ENCODE measurements at places on chromosomes 5 and 9.
A peak's percentile ranks its signal among the peaks of the same experiment; 100 is the strongest.

DNA sequence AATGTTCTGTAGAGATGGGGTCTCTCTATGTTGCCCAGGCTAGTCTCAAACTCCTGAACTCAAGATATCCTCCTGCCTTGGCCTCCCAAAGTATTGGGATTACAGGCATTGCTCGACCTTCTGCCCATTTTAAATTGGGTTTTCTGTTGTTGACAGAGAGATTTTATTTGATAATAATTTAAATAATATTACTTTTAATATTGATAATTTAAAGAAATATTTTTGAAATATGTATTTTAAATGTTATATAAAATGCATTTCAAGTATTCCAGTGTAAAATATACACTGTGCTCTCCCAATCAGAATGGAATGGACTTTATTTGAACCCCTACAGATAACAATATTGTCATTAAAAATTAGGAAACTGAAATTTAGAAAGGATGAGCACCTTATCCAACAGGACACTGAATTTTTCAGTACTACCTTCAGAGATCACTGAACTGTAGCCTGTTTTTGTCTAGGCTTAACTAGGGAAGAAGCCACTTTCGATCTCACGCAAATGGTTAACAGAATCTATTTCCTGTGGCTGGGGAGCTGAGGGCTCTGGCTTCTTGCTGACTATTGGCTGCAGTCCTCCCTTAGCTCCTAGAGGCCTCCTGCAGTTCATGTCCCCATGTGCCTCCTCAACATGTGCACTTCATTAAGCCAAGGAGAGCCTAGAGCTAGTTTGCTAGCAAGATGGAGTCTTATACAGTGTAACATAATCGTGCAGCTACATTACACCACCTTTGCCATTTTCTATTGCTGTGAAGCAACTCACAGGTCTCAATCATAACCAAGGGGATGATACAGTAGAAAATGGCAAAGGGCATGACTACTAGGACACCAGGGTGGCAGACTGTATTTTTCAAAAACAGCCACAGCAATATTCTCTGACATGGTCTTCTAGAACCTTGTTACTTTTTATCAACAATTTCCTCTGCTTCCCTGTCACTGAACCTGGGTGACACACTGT lies 150.0 kb downstream of the CDC42SE2 start:
- no peak for DNase-seq

DNA sequence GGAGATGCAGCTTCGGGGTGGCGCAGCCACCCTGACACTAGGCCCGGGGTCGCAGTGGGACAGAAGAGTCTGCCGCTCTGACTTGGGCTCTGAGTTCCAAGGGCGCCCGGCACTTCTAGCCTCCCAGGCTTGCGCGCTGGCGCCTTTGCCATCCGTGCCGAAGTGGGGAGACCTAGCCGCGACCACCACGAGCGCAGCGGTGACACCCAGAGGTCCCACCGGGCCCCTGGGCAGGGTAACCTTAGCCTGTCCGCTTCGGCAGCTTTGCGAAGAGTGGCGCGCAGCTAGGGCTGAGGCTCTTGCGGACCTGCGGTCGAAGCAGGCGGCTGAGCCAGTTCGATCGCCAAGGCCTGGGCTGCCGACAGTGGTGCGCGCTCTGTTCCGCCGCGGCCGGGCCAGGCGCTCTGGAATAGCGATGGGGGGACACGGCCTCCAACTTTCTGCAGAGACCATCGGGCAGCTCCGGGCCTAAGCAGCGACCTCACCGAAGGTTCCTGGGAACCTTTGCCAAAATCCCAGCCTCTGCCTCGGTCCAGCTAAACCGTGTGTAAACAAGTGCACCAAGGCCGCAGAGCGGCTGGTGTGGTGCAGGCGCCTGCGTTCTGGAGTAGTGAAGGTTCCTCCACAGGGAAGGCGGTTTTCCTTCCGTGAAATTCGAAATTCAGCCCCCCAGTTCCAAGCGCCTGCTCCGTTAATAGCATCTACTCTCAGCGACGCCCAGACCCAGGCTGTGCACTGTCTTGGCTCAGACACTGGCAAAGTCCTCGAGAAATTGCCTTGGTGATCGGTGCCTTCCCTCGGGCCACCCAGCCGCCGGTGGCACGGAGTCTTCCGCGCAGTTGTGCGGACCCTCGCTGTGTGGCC lies 7.4 kb downstream of the TLX3 start:
- DNase-seq = no peak

- no peak for DNase-seq
Measured at GRCh38 chr9:114779352-114779845, 26.4 kb downstream of the TNFSF15 start.

GRCh38 chr9:69034071-69034470 lies 1.5 kb upstream of the FXN start:
- DNase-seq = no peak

DNA sequence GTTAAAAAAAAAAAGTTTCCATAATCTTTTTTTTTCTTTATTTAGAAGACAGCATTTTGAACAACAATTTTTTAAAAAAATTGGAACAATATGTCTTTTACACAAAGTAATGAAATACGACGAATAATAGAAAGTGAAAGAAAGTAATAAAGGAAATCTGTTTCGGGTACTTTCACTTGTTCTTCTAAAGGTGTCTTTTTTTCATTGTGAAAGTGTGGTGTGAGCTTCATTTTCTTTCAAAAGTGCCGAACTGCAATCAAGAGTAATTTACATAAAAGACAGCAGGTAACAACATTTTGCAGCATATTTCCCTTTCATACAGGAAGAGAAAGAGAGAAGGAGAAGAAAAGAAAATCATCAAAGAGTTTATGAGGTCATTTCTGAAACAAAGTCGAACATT lies 159.7 kb upstream of the CDH12 start:
- no peak for DNase-seq

- DNase-seq = no peak
Measured at GRCh38 chr9:81191222-81191621, 498.1 kb downstream of the TLE1 start.

DNA sequence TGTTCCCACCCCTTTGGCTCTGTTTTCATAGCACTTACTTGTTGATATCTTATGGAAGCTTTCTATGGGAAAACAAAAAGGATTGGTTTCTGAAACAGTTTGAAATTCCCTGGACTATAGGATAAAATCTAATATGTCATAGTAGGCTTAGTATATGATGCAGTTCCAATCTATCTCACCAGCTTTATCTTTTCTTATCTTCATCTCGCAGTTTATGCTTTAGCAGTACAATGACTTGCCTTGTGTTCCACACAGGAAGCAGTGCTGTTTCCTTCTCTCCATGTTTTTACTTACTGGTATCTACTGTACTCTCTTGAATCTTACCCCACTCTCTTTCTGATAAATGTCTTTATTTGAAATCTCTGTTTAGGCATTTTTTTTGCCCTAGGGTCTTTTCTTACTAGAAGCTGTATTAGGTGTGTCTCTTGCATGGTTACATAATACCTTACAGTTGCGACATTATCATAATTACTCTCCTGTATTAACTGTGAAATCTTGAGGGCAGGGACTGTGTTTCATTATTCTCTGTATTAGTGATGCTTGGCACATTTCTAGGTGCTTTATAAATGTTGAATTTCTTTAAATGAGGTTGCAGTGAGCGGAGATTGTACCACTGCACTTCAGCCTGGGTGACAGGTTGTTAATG lies 76.3 kb downstream of the FOCAD start:
- no peak for DNase-seq

DNA sequence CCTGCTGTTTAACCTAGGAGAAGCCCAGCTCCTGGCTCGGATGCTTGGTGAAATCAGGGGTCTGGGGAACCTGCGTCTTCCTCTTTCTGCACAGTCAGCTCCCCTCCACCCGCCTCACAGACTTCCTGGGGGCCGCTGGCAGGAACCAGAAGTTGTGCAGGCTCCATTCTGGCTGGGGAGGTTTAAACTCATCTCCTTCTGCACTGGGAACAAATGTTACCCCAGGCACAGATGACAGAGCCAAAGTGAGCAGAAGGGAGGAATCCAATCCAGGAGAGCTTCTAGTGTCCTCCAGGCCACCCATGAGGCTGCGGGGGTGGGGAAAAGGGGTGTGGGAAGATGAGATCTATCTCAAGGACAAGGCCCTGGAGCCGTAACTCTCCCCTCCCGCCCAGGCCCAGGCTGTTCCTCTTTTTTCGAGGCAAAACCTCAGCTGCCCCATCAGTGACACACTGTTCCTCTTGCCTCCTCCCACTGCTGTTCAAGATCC lies 31.2 kb downstream of the KCNMB1 start:
- no peak for DNase-seq

- no peak for DNase-seq
Measured at GRCh38 chr9:127207734-127208410, 56.7 kb upstream of the GARNL3 start.

GRCh38 chr5:109533751-109534272 lies 124.0 kb upstream of the PJA2 start:
- no peak for DNase-seq

GRCh38 chr5:53048248-53048647 lies 59.1 kb downstream of the ITGA2 start:
- DNase-seq = no peak

- DNase-seq = no peak
Measured at GRCh38 chr5:5695266-5695665, 272.8 kb downstream of the ICE1 start.

- DNase-seq = no peak
Measured at GRCh38 chr5:84227236-84227635, 157.4 kb downstream of the EDIL3 start.

- DNase-seq = no peak
Measured at GRCh38 chr9:111630182-111630963, 761 bp upstream of the DNAJC25 start.

DNA sequence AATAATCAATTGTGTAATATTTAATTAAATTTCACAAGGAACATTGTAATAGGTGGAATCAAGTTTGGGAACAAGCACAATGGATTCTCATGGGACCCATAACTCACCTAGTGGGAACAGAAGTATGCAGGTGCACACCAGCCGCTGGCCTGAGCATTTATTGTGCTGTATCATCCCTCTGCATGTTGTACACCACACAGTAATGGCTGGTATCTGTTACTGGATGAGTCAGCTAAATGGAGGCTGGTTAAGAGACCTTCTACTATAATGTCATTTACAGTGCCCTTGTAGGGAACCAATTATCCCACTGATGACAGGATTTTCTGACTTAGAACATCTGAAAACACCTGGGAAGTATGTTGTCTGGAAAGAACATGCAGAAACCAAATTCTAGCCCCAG lies 3.2 kb upstream of the MAP3K1 start:
- DNase-seq = peak; percentile 37

Data from NCI-H2107 (cell line).